ENCODE measurements at places on chromosomes 13 and 19.

DNA sequence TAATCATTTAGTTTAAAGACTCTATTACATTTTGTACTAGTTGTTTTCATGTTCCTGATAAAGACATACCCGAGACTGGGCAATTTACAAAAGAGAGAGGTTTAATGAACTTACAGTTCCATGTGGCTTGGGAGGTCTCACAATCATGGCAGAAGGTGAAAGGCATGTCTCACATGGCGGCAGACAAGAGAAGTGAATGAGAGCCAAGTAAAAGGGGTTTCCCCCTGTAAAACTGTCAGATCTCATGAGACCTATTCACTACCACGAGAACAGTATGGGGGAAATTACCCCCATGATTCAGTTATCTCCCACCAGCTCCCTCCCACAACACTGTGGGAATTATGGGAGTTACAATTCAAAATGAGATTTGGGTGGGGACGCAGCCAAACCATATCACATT lies 129.2 kb downstream of the PAN3 start:
- DNase-seq = no peak

- DNase-seq = no peak
Observed at GRCh38 chr13:22017226-22017625, 346.4 kb downstream of the FGF9 start.

GRCh38 chr13:94673851-94674250 lies 38.5 kb downstream of the SOX21 start:
- no peak for DNase-seq

GRCh38 chr13:97321616-97322321 lies 99.6 kb downstream of the MBNL2 start:
- no peak for DNase-seq

Data from Panc1 (cell line).